ENCODE measurements at places on chromosomes 13 and 19.
A peak's percentile ranks its signal among the peaks of the same experiment; 100 is the strongest.

- DNase-seq: no peak
Observed at GRCh38 chr19:5113633-5114586, 145.0 kb downstream of the KDM4B start.

GRCh38 chr19:41691268-41691970 is 3.3 kb upstream of the CEACAM7 start:
- DNase-seq: no peak

DNA sequence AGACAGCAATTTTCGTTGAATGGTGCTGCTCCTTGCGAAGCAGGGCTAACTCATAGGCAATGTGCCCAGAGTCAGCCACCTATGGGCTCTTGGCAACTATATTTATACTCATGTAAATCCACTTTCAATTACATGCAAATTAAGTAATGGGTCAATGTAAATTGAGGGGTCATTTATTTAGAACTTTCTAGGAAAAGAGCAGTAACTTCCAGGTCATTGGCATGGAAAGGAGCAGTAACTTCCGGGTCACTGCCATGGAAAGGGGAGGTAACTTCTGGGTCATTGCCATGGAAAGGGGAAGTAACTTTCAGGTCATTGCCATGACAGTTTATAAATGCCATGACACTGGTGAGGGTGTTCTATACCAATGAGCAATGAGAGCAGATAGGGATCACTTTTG is 11.6 kb downstream of the KLK4 start:
- no peak for DNase-seq

DNA sequence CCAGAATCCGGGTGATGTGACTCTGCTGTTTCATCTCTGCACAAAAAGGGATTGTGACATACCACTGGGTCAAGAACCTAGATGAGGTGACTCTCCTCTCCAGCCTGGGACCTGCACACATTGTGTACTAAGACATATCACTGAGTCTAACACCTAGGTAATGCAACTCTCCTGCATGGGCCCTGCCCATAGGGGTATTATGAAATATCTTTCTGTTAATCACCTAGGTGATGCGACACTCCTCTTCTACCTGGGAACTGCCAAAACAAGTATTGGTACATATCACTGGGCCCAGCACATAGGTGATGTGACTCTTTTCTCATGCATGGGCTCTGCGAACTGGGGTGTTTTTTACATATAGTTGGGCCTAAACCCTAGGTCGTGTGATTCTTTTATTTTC is 35.5 kb upstream of the ZNF254 start:
- no peak for DNase-seq

DNA sequence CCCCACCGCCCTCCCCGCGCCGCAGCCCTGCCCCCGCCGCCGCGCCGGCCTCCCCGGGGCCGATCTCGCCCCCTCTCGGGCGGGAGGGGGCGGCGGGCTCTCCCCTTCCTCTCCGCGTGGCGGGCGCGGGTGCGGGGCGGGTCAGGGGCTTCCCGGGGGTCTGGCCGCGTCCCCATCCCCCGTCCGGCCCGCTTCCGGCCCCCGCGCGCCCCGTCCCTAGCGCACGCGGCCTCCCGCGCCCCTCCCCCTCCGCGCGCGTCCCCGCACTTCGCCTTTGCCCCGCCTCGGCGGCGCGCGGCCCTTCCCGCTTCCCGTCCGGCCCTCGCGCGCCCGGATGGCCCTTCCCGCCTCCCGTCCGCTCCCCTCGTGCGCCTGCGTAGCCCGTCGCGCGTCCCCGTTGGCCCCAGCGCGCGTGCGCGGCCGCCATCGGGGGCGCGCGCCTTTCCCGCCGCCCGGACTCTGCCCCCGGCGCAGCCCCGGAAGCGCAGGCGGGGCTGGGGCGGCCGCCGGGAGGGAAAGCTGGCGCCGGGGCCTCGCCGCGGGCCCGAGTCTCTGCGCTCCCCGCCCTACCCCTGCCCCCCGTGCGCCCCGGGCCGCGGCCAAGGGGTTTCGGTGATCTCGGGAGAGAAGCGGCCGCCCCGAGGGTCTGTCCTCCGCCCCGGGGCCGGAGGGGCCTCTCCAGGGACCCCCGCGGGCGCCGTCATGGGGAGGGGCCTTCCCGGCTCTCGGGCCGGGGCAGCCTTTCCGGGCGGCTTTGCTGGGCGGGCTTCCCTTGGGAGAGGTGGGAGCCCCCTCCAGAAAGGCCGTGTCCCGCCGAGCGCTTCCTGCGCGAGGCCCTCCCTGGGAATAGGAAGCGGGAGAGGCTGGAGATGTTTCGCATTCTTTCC is 519 bp downstream of the PTBP1 start:
- DNase-seq: peak; percentile 62
